ENCODE measurements at places on chromosomes 11 and 22.
A peak's percentile ranks its signal among the peaks of the same experiment; 100 is the strongest.

DNA sequence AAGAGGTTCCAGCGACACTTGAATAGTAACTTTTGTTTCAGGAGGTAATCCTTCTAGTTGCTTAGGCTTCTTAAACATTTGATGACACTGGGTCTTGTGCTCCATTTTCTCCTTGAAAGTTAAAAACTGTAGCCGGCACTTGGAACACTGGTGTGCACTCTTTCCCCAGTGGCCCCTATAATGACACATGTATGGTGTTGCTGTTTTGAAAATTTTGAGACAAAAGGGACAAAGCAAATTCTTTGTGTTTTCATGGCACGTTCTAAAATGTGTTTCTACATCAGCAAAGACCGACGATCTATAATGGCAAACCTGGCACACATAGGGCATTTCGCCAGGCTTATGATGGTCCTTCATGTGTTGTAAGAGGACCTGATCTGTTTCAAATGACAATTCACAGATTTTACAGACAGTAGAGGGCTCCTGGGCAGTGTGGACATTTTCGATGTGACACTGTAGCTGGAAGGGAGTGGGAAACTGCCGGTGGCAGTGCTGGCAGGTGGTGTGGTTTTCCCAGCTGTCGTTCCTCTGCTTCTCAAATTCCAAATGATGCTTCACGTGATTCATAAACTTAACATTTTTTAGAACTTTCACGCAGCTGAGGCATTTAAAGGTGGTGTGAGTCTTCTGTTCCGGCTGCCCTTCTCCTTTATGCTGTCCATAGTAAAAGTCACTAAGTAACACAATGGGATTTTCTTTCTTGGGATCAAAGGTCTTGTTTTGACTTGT is 20.5 kb downstream of the ZNF280B start:
- DNase-seq, result no peak

DNA sequence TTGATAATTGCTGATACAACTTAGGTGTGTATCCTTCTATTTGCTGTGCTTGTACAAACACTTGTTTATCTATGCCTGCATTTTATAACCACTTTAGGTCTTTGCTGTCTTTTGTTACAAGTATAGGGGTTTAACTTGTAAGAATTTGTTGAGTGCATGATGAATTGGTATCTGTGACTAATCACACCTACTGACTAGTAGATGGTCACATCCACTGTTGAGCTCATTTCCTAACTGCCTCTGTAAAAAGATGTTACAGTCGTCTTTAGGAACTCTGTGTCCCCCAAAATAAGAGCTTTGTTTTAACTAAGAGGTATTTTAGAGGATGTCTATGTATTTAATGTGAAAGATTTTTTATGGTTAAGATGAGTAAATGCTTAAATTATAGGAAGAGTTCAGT is 60.5 kb downstream of the HIPK3 start:
- DNase-seq, result no peak

DNA sequence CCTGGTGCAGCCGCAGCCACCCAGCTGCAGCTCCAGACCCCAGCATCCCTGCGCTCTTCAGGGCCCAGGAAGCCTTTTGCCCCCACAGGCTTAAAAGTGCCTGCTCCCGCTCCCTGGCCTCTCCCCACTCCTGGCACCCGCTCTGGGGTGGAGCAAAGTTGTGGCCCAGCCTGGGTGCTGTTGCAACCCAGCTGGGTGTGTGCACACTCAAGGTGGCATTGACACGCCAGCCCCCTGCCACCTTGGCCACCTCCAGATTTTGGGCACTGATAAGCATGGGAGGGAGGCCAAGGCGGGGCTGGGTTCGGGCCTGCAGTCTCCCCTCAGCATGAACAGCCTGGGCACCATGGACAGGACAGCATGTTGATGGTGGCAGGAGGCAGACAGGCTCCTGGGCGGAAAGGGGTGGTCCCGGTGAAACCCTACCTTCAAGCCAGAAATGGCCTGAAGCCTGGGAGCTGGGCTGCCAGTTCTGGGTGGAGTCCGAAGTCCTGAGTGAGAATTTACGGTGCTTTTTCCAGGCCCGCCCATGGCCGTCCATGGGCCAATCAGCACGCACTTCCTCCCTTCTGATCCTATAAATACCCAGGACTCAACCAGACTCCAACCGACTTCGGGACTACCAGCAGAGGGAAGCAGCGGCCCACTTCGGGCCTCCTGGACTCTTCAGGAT is 23.6 kb upstream of the RNASEH2C start:
- DNase-seq, result no peak

DNA sequence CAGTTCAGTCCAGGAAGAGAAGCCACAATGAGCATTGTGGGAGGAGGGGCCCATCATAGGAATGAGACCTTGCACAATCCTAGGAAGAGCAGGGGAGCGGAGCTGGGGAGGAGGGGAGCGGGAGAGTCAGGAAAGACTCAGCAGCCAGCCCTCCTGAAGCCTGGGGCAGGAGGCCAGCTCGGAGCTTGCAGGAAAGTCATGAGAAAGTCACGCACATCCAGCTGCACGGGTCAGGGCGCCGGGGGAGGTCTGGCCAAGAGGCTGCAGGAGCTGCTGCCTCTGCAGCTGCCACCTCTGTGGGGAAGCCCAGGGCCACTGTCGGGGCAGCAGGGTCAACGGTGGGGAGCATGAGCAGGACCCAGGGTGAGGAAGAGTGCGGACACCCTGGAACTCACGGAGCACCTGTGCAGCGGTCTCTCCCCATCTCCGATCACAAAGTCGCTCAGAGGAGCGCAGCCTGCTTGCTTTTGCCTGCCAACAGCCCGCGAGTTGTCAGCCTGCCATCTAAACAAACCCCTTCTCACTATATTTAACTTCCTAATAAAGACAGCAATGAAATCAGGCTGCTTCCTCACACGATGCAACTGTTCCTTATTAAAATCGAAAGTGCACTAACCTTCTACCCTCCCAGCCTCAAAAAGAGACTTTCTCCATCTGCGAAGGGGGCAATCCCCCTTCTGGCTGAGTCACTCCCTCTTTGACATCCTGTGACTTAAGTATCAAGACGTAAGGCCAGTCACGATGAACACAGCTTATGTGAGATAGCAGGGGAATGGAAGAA is 52.9 kb upstream of the RTL6 start:
- peak; percentile 41 for DNase-seq

DNA sequence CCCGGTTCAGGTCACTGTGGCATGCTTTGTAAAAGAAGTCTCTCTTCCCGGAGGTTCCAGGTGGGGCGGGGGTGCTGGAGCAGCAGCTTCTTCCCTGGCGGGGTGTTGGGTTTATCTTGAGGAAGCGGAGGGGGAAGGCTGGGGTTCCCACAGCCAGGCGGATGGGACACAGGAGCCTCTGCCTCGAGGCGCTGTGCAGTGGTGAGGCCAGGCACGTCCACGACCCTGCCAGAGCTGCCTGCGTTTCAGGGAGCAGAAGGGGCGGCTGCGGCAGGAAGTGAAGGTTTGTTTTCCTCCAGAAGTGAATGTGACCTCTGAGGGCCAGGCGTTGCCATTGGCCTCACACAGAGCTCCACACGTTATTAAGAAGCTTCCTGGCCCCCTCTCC is 20.1 kb upstream of the ADORA2A start:
- no peak for DNase-seq

GRCh38 chr11:124297921-124298320 is 15.8 kb downstream of the OR8D1 start:
- no peak for DNase-seq

GRCh38 chr11:719214-720016 is 13.4 kb downstream of the EPS8L2 start:
- no peak for DNase-seq

DNA sequence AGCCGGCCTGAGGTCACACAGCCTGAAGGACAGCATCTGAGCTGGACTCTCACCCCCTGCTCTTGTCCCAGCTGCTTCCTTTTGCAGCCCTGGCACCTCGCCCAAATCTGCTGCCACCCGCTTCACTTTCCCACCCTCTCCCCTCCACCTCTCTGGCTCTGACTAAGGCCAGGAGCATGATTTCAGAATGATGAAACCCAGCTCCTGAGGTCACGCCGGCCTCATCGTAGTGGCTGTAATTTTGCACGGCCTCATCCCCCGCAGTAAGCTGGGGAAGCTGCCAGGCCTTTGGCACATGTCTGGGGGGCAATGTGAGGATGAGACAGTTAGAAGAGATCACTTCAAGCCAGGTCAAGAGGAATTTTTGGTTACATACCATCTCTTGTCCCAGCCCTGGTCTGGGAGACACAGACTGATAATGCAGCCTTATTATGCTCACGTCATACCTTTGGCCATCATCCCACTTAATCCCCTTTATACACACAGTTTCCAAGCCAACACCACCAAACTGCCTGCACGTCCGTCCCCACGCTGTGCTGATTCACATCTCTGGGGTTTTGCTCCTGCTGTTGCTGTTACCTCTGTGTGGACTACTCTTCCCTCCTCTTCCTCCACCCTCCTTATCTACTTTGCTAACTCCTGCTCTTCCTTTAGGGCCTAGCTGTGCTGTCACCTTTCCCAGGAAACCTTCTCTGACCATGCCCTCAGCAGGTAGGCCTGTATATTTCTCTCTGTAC is 58.1 kb downstream of the CHRDL2 start:
- peak; percentile 39 for DNase-seq

- DNase-seq, result no peak
Observed at GRCh38 chr11:16969010-16969999, 44.9 kb downstream of the PLEKHA7 start.

DNA sequence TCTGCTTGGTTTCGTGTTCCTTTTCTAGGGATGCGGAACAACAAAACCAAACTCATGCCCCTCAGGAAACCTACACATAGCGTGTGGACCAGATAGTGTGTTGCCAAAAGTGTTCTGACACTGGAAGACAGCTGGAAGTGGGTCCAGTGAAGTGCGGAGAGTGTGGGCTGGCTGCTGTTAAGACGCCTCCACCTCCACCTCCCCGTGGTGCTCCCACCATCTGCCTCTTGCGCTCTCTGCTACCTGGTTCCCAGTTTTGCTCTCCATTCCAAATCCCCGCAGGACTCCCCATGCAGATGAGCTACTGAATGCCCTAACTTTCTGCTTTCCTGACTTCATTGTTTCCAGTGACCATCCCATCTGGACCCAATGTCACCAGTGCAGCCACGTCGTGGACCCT is 51.8 kb downstream of the NCAPD3 start:
- no peak for DNase-seq

GRCh38 chr11:131947511-131947910 is 577.1 kb downstream of the NTM start:
- no peak for DNase-seq

- no peak for DNase-seq
Observed at GRCh38 chr11:1926156-1927025, 6.9 kb downstream of the TNNT3 start.

- DNase-seq, result no peak
Observed at GRCh38 chr11:88042647-88043046, 132.6 kb downstream of the RAB38 start.

DNA sequence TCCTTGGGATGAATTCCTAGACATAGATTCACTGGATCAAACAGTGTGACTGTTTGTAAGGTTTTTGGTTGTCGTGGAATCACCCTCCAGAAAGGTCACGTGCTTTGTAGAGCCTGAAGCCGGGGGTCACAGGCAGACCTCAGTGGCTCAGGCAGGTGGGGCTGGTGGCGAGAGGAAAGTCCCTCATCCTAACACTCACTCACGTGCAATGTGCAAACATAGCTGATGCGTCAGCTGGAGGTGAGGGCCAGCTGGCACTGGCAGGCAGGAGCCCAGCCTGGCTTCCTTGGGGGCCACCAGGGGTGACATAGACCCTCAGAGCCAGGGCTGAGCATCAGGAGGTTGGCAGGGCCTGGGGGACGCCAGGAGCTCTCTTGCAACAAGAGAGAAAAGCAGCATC is 90.0 kb downstream of the ARHGAP8 start:
- no peak for DNase-seq

- DNase-seq, result no peak
Observed at GRCh38 chr11:42762348-42762747, 549.4 kb upstream of the API5 start.

DNA sequence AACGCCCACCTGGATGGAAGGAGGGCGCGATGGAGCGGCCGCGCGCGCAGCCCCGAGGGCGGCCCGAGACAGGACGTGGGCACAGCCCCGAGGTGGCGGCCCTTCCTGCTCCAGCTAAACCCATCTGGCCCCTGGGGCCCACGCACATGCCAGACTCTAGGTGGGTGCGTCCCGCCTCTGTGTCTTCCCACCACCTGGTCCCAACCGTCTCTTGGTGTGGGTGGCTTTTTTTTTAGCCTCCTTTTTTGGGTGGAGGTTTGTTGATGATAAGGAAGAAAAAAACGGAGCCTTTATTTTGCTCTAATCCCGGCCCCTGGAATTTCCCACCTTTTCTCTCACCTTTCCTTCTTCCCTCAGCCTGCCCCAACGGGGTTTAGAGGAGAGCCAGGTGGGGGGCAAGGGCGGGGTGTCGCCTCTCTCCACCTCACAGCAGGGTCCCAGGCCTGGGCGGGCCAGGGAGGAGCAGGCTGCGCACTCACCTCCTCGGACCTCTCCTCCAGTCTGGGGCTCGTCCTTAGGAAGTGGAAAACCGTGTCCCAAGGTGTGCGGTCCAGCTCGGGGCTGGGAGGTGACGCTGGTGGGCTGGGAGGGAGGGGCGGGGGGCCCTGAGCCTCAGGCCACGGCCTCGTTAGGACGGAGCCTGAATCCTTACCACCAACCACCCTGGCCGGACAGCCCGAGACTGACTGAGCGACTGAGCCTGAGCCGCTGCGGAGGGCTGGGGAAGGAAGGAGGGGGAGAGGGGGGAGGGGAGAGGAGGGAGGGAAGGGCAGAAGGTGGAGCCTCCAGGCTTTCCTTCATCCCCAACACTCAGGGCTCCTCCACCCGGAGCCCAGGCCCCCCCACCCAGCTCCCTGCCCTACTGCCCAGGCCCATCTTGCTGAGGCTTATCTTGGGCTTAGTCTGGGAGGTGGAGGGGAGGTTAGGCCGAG is at the start of gene SOX10:
TSS of gene SOX10 (minus strand) at position 696 of the 932 bp plus-strand sequence. CDS start 771 bp downstream, outside the sequence.
- no peak for DNase-seq

DNA sequence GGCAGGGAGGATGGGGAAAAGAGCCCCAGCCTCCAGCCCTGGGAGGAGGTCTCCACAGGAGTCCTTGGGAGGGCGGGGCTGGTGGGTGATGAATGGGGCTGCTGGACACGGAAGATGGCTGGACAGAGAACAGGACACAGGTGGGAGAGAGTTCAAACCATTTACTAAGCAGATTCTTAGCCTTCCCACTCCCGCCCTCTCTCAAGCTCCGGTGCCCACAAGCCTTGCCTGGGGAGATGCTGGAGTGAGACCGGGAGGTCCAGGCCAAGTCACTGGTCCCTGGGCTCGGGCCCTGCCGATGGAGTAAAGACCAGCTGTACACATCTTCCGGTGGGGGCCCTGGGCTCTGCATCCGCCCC is 1.4 kb downstream of the CLDN5 start:
- DNase-seq, result no peak

GRCh38 chr11:44608991-44609782 is 43.7 kb downstream of the CD82 start:
- no peak for DNase-seq

DNA sequence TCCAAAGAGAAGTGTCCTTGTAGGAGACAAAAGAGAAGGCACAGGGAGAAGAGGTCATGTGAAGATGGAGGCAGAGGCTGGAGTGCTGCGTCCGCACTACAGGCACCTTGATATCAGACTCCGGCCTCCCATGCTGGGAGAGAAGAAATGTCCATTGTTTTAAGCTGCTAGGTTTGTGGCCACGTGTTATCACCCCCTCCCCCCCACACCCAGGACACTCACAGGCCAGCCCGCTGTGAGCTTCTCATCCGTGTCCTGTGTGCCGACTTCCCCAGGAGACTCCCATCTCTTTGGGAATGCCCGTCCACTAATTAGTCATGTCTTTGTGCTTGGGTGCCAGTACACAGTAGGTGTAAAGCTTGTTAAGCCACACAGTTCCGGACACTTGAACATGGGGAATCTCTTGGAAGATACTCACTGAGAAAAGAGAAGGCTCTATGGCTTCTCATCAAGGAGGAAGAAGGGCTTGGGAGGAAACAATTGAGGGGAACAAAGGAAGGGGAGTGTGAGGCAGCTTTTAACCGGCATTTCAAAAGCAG is 1234.7 kb downstream of the TBC1D22A start:
- no peak for DNase-seq
